CD4-positive, alpha-beta T cell treated with Interleukin-17A for 1 hour (primary cell): ENCODE measurements at places on chromosomes 2 and 18.

DNA sequence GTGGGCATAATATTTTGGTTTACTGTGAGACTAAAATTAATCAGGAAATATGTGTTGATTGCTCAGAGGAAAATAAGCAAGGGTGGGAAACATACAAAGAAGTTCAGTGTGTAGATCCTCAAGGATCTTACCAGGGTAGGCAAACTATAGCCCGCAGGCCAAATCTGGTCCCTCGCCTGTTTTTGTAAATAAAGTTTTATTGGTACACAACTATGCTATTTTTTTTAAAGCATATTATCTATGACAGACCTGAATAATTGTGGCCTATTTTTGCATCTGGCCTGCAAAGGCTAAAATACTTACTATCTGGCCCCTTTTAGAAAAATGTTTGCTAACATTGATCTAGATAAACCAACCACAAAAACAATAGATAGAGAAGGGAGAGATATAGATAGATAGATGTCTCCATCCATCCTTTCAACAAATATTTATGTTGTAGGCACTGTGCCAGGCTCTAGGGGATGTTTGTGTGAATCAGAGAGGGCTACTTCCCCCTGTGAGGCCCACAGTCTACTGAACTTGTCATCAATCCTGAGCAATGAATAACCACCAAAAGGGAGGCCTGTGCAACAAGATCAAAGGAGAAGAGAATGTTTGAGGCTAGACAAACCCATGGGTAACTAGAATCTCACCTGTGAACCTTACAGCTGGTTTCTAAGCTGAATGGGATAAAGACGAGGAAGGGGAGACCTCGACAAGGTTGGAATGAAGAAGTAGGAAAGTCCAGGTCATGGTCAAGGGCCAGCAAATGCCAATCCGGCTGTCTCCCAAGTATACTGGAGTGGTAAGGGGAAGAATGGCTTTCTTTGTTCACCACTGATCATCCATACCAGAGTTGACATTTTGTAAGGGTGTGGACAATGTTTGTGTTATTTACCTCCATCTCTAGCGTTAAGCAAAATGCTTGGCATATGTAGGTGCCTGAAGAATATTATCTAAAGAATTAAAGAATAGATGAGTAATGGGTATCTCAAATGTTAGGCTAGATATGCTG lies 23.6 kb downstream of the ALPK2 start:
- peak; percentile 49 for DNase-seq

DNA sequence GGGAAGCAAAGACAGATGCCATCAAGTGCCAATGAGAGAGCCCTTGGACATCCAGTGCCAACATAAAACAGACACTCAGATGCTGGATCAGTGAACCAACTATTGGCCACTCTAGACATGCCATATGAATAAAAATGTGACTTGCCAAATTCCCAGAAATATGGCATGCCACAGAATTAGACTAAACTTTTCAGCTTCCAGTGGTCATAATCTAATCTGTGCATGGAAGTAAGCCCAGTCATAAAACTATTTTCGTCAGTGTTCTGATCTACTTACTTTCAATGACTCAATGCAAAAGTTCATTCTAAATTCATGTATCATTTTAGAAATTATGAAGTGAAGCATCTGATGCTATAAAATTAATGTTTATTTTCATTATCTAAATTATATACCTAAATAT lies 1506.2 kb upstream of the NXPH2 start:
- DNase-seq = no peak

- DNase-seq = no peak
Observed at GRCh38 chr18:77081390-77081778, 51.2 kb downstream of the MBP start.

DNA sequence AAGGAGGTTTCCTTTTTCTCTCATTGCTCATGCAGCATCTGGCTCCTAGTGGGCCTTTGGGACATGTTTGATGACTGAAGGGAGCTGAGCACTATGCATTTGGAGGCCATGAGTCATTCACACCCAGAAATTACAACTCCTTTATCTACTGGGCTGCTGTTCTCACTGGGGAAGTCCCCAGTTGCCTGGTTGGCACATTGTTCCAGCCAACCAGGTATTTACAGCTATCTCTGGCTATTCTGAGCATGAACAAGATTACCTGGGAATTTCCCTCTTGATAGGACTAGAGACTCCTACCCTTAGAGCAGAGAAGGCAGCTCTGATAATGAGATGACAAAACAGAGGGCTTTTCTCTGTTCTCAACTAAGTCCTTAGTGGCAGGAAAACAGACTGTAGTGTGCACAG lies 206.5 kb downstream of the SETBP1 start:
- DNase-seq = peak; percentile 29

- no peak for DNase-seq
Observed at GRCh38 chr2:111900859-111901258, 2.5 kb downstream of the MERTK start.

- no peak for DNase-seq
Observed at GRCh38 chr2:120819720-120820210, 84.1 kb downstream of the GLI2 start.

DNA sequence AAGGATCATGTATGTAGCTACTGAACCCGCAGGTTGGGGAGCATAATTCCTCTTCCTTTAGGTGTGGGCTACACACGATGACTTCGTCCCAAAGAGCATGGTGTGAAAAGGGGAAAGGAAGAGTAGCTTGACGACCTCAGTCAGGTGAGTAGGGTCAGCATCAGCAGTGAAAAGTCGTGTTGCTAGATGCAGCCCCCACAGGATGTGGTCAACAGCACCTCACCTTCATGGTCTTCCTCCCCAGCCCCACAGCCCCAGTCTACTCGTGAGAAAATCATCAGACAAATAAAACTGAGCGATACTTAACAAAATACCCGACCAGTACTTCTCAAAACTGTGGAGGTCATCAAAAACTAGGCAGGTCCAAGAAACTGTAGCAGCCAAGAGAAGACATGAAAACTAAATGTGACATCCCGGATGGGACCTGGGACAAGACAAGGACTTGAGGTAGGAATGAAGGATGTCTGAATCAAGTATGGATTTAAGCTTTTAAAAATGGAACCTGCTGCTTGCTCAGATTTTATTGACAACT lies 77.5 kb upstream of the NFATC1 start:
- DNase-seq = peak; percentile 4

DNA sequence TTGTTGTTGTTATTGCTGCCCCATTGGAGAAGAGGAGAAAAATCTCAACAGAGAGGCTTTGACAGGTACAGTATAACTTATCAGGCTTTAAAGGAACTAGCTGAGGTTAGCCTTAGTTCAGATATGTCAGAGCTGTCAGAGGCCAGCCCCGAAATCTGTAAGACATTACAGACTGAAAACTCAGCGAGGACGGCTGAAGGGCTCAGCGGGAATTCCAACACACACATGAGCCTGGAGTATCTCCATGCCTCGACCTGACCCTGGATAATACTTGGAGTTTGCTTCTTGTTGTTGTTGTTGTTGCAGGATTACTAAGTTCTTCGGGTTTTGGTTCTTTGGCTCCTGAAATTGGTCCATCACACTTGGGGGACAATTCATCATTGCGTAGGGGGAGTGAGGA lies 166.9 kb downstream of the MIB1 start:
- no peak for DNase-seq

DNA sequence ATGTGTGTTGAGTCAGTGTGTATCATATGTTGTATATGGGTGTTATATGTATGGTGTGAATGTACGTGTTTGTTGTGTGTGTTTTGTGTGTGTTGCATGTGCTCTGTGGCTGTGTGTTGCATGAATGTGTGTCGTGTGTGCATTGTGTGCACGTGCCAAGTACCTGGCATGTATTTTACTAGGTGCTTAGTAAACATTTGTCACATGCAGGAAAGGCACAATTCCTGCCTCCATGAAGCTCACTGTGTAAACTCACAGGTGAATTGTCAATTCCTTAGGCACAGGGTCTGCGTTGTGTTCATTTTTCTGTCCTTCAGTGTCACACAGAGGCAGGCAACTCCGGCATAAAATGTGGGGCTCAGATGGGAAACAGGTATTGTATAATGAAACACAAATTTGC lies 22.3 kb upstream of the IL1R1 start:
- DNase-seq = no peak

GRCh38 chr2:239260546-239261327 lies 140.1 kb downstream of the HDAC4 start:
- no peak for DNase-seq

DNA sequence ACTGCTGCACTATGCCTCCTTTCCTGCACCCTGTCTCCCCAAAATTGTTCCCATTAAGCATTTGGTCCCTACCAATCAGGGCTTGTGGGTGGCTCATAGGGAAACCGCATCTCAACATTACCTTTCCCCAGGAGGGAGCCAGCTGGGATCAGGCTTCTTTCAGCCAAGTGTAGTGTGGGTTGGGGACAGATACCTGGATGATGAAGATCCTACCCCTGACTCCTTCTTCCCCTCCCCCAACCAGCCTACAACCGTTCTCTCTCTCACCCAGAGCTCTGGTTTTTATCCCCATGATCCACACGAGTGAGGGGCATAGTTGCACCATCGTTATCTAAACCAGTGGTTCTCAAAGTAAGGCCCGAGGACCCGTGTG lies 40.0 kb downstream of the ACOXL start:
- no peak for DNase-seq

DNA sequence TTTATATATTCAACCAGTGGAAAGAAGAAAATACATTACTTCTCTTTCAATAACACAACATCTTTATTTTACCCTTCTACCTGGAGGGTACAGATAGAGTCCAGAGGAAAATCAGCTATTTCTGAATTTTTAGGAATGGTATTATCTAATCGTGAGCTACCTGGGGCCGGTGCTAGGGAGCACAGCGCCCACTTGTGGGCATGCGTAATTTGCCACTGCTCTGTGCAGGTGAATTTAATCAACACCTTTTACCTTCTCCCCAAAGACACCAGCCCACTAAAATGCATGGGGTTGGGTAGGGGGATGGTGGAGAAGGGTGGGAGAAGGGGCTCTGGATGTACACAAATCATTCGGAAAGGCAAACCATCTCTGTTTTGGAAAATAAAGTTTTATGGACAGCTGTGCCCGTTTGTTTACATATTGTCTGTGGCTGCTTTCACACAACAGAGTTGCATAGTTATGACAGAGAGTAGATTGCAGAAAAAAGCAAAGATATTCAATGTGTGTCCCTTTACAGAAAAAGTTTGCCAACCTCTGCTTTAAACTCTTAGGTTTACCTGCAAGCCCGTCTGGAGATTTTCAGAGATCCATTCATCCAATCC lies 51.5 kb upstream of the DCC start:
- no peak for DNase-seq

DNA sequence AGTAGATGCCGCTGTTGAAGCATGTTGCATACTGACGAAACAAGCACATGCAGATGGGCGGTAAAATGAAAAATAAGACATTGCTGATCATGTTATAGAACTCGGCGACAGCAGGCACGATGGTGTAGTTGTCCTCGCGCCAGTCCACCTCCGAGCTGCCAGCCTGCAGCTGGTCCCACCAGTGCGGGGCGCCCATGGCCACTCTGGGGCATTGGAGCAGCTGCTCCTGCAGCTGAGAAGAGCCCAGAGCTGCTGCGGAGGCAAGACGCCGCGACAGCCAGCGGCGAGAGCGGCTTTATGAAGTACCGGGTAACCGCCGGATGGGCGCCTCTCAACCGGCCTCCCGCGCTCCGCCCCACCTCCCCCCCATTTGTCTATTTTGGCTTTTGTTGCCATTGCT lies 32.6 kb upstream of the ADAM23 start:
- DNase-seq = no peak

- no peak for DNase-seq
Observed at GRCh38 chr2:240369801-240370585, 65.5 kb upstream of the GPC1 start.

- no peak for DNase-seq
Observed at GRCh38 chr2:231745303-231746038, 35.6 kb downstream of the PDE6D start.

DNA sequence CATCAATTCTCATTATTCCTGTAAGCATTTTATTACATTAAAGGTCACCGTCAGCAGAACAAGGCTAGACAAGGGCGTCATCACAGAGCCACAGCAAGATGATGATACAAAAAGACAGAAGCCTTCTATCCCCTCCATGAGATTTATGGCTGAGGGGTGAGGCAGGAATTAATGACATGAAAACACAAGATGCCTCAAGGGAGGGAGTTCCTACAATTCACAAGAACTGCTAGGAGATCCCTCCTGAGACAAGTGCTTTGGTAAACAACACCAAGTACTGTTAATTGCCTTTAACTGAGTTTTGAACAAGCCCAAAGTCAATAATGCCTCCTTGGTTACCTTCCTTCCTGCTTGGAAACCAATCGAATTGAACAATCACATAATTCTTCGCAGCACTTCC lies 14.1 kb downstream of the ADD2 start:
- no peak for DNase-seq

DNA sequence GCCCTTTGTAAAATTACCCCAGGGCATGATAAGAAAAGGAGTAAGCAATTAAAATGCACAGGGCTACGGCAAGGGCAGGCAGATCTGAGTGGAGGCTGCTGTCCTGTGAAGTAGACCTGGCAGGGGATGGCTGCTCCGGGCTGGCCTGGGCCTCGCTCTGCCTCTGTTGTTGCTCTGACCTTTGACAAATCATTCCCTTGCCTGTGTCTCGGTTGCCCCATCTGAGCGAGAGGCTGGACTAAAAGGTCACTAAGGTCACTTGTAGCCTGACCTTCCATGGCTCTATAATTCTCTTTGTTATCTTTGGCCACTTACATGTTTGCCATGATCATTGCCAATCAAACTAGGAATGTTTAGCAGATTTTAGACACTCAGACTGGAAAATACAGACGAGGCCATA lies 118.1 kb downstream of the KLHL29 start:
- no peak for DNase-seq

- DNase-seq = no peak
Observed at GRCh38 chr2:239155806-239156480, 244.9 kb downstream of the HDAC4 start.

- DNase-seq = no peak
Observed at GRCh38 chr2:18896125-18896764, 306.9 kb upstream of the NT5C1B start.

DNA sequence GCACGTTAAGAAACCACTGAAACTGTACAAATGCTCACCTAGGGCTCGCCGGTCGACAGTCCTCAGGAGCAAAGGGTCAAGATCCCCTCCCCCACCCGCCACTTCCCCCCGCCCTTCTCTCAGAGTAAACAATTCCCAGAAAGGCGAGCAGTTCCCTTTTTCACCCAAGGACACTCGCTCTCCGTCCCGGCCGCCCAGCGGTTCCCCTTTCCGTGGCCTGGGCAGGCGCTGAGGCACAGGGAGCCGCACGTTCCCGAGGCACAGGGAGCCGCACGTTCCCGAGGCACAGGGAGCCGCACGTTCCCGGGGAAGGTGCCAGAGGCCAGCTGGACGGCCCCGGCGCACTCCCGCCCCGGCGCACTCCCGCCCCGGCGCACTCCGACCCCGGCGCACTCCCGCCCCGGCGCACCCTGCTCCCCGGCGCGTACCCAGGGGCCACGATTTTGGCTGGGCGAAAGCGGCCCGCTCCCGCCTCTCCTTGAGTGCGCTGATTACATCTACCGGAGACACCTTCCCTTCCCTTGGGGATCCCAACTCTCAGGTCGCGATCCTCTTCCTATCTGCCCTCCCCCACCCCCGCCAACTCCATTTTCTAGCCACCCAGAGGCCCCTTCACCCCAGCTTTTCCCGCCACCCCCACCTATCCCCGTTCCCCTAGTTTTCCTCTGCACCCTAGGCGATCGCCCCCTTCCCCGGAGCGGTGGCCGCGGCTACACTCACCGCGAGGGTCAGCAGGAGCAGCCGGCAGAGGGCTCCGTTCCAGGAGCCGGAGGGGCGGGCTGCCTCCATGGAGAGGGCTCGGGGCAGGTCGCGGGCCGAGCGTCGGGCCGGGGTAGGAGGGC lies 817 bp downstream of the DSC2 start:
- no peak for DNase-seq

- no peak for DNase-seq
Observed at GRCh38 chr2:224438726-224439125, 36.8 kb upstream of the FAM124B start.
